ENCODE measurements at places on chromosomes 7 and 10.

- DNase-seq, result no peak
Observed at GRCh38 chr7:27203365-27203953, 3.6 kb upstream of the HOXA13 start.

DNA sequence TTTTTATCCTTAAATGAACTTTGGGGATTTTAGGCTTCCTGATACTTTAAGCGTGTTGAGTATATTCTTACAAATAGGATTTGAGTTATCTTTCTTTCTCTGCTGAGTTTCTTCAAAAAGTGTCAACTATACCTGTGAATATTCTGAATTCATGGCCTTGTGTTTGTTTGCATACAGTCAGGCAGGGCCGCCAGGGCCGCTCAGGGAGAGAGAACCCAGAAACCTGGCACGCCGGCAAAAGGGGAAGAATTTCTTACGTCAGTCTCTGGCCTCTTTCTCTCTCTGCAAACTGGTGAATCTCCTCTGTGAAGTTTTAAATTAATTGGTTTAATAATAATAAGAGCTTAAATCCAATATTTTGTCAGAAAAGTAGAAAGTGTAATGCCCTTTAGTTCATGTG, 29.3 kb upstream of the BNIP3 start:
- no peak for DNase-seq

DNA sequence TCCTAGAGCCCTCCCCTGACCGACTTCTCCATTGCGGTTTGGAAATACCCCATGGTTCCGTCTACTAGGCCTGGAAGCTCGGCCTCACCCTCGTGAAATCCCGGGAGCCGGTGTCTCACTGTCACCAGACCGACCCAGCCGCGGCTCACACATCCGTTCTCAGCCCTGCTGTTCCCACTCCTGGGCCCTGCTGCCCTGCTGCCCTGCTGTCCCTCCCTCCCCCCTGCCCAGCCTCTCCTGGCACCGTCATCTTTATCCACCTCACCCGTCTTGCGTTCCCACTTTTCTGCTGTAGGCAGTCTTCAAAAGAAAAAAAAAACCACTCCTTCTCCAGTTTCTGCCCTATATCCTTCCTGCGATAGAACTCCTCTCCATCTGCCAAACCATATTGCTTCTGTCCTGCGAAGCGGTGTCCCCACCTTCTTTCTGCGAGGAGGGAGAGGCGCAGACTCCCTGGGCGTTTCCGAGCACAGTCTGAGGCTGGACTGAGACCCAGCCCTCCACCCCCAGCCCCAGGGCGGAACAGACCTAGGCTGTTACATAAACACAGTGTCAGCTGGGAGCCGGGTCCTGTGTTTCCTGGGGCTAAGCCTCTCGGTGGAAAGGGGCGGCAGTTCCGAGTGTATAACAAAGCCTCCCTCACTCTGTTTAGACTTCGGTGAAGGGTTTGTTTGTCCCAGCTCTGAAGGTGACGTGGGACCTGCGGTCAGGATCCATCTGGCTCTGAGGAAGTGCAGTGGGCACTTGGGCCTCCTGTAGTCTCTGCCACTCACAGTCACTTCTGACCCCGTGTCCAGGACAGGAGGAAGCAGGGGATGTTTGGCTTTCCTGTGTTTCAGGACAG, 2.8 kb downstream of the AGAP3 start:
- DNase-seq, result no peak

GRCh38 chr7:90903841-90904240, 307.7 kb downstream of the CDK14 start:
- no peak for DNase-seq

DNA sequence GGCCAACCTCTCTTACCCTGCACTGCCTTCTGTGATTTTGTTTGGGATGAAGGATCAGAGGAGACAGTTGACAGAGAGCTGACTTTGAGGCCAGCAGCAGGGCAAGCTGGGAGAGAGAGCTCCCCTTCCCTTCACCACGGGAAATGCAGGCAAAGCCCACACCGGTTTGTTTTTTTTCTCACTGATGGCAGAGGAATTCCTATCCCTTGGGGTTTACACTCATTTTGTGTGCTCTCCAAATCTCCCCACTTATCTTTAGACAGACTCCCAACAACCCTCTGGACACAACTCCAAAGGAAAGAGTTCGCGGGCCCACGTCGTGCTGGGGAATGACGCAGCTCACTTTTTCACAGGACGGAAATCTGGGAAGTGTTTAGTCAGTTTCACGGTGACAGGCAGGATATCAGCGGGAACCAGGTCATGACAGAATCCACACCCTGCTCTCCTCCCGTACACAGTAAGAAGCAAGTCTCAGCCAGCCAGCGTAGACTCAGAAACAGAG, 68.3 kb upstream of the FAM171A1 start:
- no peak for DNase-seq

DNA sequence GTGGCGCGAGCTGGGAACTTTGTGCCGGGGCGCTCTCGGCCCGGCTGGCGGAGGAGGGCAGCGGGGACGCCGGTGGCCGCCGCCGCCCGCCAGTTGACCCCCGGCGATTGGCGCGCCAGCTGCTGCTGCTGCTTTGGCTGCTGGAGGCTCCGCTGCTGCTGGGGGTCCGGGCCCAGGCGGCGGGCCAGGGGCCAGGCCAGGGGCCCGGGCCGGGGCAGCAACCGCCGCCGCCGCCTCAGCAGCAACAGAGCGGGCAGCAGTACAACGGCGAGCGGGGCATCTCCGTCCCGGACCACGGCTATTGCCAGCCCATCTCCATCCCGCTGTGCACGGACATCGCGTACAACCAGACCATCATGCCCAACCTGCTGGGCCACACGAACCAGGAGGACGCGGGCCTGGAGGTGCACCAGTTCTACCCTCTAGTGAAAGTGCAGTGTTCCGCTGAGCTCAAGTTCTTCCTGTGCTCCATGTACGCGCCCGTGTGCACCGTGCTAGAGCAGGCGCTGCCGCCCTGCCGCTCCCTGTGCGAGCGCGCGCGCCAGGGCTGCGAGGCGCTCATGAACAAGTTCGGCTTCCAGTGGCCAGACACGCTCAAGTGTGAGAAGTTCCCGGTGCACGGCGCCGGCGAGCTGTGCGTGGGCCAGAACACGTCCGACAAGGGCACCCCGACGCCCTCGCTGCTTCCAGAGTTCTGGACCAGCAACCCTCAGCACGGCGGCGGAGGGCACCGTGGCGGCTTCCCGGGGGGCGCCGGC, 870 bp downstream of the FZD1 start:
- peak; percentile 46 for DNase-seq

DNA sequence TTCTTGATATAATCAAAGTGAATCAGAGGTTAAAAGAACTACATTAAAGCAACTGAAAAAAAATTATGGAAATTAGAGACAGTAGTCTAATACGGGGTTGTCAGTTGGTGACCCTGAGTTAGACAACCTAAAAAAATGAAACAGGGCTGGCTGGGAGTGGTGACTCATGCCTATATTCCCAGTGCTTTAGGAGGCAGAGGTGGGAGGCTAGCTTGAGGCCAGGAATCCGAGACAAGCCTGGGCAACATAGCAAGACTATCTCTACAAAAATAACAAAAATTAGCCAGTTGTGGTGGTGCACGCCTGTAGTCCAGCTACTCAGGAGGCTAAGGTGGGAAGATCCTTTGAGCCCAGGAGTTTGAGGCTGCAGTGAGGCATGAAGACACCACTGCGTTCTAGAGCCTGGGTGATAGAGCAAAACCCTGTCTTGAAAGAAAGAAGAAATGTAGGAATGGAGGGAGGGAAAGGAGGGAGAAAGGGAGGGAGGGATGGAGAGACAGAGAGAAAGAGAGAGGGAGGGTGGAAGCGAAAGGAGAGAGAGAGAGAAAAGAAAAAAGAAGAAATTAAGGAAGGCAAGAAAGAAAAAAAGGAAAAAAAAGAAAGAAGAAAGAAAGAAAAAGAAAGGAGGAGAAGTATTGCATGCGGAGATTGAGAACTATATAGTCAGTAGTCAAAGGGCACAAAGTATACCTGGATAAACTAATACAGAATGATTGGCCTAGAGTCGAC, 166.1 kb downstream of the TPST1 start:
- DNase-seq, result no peak

GRCh38 chr10:116627386-116627933, 6.7 kb downstream of the PNLIPRP2 start:
- no peak for DNase-seq

DNA sequence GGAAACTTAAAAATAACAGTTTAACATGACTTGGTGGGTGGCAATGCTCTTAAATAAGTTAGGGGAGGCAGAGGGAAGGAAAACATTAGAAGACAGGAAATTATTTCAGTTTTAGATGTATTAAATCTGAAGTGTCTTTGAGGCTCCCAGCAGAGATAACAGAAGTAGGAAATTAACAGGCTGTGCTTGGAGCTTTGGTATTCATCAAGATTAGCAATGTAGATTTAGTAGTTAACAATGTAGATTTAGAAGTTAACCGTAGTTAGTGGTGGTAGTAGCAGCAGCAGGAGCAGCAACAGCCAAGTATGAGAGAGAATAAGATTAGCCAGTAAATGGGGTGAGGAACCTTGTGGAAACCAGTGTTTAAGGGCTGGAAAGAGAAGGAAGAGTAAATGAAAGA, 48.7 kb upstream of the UBN2 start:
- DNase-seq, result no peak

GRCh38 chr10:97338041-97338440, 3.5 kb upstream of the FRAT2 start:
- no peak for DNase-seq

DNA sequence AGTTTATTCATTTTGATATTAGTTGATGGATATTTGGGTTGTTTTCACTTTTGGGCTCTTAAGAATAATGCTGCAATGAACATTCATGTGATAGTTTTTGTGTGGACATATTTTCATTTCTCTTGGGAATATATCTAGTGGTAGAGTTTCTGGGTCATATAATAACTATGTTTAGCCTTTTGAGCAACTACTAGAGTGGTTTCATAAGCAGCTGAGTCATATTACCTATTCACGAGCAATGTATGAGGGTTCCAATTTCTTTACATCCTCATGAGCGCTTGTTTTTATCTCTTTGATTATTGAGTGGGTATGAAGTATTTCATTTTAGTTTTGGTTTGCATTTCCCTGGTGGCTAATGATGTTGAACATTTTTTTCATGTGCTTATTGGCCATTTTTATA, 182.6 kb downstream of the PON1 start:
- no peak for DNase-seq

GRCh38 chr7:29319719-29320521, 125.3 kb downstream of the CHN2 start:
- DNase-seq, result no peak

GRCh38 chr7:22060863-22061262, 115.2 kb upstream of the CDCA7L start:
- no peak for DNase-seq

DNA sequence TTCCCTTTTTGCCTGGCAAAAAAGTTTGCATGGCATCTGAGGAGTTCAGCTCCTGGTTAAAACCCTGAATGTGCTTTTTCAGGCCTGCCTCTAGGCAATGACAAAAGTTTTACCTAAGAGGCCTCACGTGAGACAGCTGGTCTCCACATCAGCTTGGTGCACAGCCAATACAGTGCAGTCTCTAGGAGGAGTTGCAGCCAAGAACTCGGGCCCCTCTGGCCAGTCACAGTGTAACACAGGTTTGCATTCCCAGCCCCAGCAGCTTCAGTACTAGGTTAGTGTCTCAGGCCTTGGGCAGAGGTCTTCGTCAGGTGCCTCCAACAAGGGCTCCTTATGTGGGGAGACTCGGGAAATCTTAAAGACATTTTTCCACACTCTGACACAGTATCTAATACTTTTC, 771.7 kb downstream of the SORCS1 start:
- DNase-seq, result no peak

DNA sequence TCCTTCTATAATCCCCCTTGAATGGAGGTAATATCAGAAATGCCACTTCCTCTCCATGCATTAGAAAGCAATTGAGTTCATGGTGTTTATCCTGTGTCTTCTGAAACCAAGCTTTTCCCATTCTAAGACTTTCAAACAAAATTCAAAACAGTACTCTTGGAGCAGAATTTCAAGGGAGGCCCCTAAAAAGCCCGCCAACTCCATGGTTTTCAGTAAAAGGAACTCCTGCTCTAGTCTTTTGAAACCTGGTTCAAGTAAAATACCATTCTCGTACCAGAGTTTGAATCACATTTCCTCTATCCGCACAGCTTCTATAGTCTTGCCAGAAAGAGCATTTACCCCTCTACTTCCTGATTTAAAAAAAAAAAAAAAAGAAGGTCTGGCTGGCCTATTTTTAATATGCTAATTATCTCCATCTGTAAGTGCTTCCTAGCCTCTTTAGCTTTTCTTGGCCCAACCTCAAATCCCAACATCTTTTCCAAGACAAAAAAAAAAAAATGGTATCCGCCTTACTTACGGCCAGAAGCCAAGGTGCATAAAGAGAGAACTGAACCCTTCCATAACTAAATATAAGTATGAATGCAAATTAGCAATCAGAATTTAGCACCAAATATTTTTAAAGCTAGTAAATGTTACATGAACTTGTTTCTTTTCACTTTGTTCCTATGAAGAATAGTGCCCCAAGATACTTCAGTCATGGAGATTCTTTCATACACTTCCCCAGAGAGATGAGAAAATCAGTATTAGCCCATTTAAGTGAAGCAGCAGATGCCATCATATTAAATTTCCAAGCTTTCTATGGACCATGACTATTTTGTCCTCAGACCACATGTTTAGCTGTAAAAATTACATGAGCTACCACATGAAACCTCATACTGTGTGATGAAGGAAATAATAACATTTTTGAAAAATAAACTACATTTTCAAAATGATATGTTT, 199.9 kb upstream of the FAM3C start:
- no peak for DNase-seq

DNA sequence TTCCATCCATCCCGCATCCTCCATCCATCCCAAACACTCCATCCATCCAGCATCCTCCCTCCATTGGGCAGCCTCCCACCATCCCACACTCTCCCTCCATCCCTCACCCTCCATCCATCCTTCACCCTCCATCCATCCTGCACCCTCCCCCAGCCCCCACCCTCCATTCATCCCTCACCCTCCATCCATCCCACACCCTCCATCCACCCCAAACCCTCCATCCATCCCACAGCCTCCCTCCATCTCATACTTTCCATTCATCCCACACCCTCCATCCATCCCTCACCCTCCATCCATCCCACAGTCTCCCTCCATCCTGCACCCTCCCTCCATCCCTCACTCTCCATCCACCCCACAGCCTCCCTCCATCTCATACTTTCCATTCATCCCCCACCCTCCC, 60.4 kb downstream of the FOXI2 start:
- no peak for DNase-seq

- no peak for DNase-seq
Observed at GRCh38 chr7:121016966-121017365, 28.5 kb downstream of the CPED1 start.

Measured in activated CD4-positive, alpha-beta T cell treated with anti-CD3 and anti-CD28 coated beads, Interleukin-2, Interleukin-6, amounts not matched to agents 100 ng/mL and 50 ng/mL, durations not matched to agents 16 hours and 8 hours (primary cell).